ENCODE measurements at places on chromosomes 11 and 22.

DNA sequence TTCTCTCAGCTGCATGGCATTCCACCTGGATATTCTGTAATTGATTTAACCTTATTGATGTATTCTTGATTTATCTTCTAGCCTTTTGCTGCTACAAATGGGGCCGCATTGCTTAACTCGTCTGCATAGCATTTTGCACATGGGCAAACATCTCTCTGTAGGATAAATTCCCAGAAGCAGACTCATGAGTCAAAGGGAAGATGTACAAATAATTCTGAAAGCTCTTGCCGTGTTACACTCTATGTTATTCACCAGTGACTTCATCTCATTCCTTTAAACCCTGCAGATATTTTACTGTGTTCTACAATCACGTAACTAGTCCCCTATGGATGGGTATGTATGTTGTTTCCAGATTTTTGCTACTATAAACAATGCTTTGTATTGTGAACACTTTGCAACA lies 112.7 kb downstream of the SEZ6L start:
- no peak for DNase-seq

GRCh38 chr11:63908631-63909401 lies 8.1 kb downstream of the RCOR2 start:
- no peak for DNase-seq

GRCh38 chr22:36369922-36370791 lies 17.6 kb downstream of the MYH9 start:
- no peak for DNase-seq

- no peak for DNase-seq
Measured at GRCh38 chr11:33507967-33508366, 192.7 kb downstream of the C11orf91 start.

- no peak for DNase-seq
Measured at GRCh38 chr22:43253839-43254238, 66.9 kb upstream of the TTLL12 start.

GRCh38 chr22:28604966-28605761 lies 74.5 kb downstream of the TTC28 start:
- DNase-seq: no peak

DNA sequence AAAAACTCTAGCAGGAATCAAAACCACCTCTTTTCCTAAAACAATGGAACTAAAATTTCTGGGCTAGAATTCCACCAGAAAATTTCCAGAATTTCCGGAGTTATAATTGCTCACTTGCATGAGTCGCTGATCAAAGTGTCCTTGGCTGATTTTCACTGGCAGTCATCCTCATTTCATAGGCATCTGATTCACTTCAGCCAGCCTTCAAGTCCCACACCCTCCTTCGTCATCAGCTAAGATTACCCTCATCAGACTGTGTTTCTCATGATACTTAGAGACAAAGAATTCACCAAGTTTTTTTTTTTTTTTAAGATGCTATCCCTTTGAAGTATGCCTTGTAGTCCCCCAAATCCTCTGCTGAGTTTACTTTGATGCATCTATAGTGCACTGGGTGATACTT lies 71.5 kb upstream of the RAB38 start:
- no peak for DNase-seq

DNA sequence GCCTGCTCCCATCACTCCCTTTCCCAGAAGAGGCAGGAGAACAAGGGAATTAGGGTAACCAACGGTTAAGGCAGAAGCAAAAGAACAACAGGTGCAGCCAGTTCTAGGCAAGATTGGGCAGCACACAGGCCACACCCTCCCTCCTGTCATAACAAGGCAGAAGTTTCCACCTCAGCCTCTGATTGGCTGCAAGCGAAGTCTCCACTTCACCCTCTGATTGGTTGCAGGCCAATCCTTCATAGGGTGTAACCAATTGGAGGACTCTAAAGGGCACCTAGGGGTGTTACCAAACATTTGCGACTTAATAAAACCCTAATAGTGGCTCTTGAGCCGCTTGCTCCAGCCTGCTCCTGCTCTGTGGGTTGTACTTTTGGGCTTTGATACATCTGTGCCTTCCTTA lies 153.8 kb downstream of the CACNA1I start:
- DNase-seq: no peak

- DNase-seq: no peak
Measured at GRCh38 chr11:102447193-102447592, 5.4 kb downstream of the TMEM123 start.

- DNase-seq: no peak
Measured at GRCh38 chr11:87002918-87003317, 34.8 kb upstream of the TMEM135 start.

DNA sequence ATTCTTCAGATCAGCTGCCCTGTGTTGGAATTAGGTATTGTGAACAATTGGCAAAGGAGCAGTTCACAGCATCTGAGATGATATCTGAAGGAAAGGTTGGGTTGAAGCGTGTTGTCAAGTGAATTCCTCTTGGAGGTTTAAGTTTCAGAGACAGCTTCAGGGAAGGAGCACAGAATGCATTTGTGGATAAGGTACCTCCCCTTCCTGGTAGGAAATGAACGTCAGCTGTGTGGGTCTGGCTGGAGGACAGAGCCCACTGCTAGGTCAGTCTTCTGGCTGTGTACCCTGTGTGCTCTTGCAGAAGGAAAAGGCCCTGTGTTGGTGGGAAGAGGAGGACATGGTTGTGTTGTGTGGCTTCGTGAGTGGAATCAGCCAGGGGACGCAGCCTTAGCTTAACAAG lies 88.1 kb upstream of the GAL start:
- no peak for DNase-seq

- DNase-seq: no peak
Measured at GRCh38 chr11:112809429-112809828, 151.8 kb upstream of the NCAM1 start.

DNA sequence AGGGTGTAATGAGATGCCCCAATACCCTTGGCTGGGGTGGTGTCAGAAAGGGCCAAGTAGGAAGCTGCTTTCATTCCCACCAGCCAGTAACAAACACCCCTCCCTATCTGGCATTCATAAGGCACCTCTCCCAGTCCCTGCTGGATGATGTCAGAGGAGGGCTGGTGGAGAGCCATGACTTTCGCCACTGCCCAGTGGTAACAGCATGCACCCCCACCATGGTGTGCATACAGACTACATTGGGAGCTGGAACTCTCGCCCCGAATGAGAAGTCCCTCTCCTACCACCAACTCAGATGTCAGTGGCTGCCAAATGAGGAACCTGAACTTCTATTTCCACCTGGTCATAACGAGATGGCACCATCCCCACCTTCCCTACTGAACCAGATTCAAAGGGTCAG lies 73.3 kb downstream of the SGSM3 start:
- DNase-seq: no peak

DNA sequence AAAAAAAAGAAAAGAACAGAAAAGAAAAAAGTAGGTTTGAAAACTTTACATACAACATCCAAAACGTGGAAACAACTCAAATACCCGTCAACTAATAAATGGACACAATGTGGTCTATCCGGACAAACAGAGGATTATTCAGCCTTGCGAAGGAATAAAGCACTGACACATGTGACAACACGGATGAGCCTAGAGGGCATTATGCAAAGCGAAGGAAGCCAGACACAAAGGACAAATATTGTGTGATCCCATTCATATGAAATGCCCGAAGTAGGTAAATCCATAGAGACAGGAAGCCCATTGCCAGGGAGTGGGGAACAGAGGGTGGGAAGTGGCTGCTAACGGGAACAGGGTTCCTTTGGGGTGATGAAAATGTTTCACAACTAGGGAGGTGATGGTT lies 11.8 kb downstream of the RFPL1 start:
- DNase-seq: no peak

All from gastrocnemius medialis (tissue), 4 donors.